ENCODE measurements at places on chromosomes 2 and 18. TPM values are rescaled to one million over a fixed set of nuclear protein-coding genes. Genes with fewer than 3 reads are reported as not detected.

The ALPG gene
- 0.22 TPM for total RNA-seq

The TWIST2 gene
- 8.6 TPM for total RNA-seq

The SETBP1 gene
- 0.41 TPM for total RNA-seq

The IL1A gene
- total RNA-seq = not detected

The DAPL1 gene
- total RNA-seq = not detected

The PLGLB2 gene
- not detected for total RNA-seq

The LONRF2 gene
- 3.0 TPM for total RNA-seq

The DSG4 gene
- total RNA-seq = not detected

The CROCC2 gene
- total RNA-seq = not detected

The SCG2 gene
- total RNA-seq = 1.2 TPM

The ACMSD gene
- total RNA-seq = not detected

The GALNT1 gene
- total RNA-seq = 53.3 TPM

The UGT1A6 gene
- total RNA-seq = 1.6 TPM

The IFT172 gene
- 6.6 TPM for total RNA-seq

The WNT10A gene
- 0.19 TPM for total RNA-seq

The PLCL1 gene
- not detected for total RNA-seq

The KATNAL2 gene
- 1.4 TPM for total RNA-seq

The KRTCAP3 gene
- 0.90 TPM for total RNA-seq

The CD28 gene
- total RNA-seq = not detected

The ANKRD29 gene
- total RNA-seq = 16.7 TPM

The NETO1 gene
- not detected for total RNA-seq

The APCDD1 gene
- not detected for total RNA-seq

The GPR45 gene
- total RNA-seq = not detected

The RNF144A gene
- total RNA-seq = 8.5 TPM

The TSGA10 gene
- 3.3 TPM for total RNA-seq

The AP1S3 gene
- 35.4 TPM for total RNA-seq

The COL3A1 gene
- total RNA-seq = 0.28 TPM

The MREG gene
- 5.0 TPM for total RNA-seq

The DSC2 gene
- 0.86 TPM for total RNA-seq

The SLC30A3 gene
- 3.6 TPM for total RNA-seq

The CYTIP gene
- not detected for total RNA-seq

The MRPL30 gene
- 30.5 TPM for total RNA-seq

The PMAIP1 gene
- 12.9 TPM for total RNA-seq

The POTEJ gene
- total RNA-seq = not detected

The SERPINB7 gene
- total RNA-seq = 2.3 TPM

The SKA1 gene
- 12.4 TPM for total RNA-seq

The DUSP2 gene
- total RNA-seq = 0.53 TPM

The EDAR gene
- total RNA-seq = 0.08 TPM

The CCBE1 gene
- 12.5 TPM for total RNA-seq

The IL36RN gene
- total RNA-seq = 0.13 TPM

The EFR3B gene
- total RNA-seq = 12.7 TPM

The VPS4B gene
- total RNA-seq = 23.6 TPM

The AFF3 gene
- not detected for total RNA-seq

The TTN gene
- 0.01 TPM for total RNA-seq

The RBMS1 gene
- total RNA-seq = 68.4 TPM

The SOWAHC gene
- total RNA-seq = 13.5 TPM

The RAB27B gene
- 11.7 TPM for total RNA-seq

The PDCL3 gene
- 36.6 TPM for total RNA-seq

The TCF4 gene
- 2.8 TPM for total RNA-seq

The EMILIN1 gene
- 0.64 TPM for total RNA-seq
